ENCODE measurements at places on chromosomes 12 and 14. TPM values are rescaled to one million over a fixed set of nuclear protein-coding genes. Genes with fewer than 3 reads are reported as not detected.
A peak's percentile ranks its signal among the peaks of the same experiment; 100 is the strongest.

DNA sequence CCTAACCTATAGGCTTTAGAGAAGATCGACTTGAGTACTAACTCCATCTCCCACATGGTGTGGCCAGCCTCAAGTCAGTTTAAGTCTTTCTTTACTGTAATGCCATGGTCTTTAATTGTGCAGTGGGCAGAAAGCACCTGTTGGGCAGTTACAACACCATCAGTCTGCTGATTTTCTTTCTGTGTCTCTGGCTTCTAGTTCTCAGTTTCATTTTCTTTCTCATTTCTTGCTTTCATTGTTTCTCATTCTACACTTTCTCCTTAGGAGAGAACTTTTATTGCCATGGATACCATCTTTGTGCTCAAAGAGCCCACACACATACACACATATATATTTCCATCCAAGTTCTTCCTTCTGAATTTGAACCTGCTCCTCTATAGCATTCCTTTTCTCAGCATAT lies 96.1 kb upstream of the SLC16A7 start:
- DNase-seq = no peak

- no peak for DNase-seq
These were observed 468.4 kb upstream of the FOXG1 start for GRCh38 chr14:28298156-28298555.

GRCh38 chr12:120751389-120751788 lies 25.8 kb downstream of the ACADS start:
- DNase-seq = no peak

DNA sequence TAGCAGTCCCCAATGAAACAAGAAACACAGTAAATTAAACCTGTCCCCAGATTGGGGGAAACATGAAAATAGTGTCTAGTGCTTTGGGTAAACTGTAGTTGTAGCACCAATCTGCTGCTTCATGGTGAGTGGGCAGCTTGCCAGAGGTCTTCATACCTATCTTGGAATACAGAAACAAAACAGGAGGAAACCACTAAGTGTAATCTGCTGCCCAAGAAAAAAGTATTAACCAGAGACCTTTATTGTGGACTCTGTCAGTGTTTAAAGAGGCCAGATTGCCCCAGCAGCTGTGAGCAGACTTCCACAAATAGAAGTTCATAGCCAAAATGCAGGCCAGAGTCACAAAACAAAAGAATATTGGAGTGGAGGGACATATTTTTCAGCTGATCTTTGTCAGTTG lies 2.3 kb downstream of the ISCU start:
- DNase-seq = peak; percentile 53

DNA sequence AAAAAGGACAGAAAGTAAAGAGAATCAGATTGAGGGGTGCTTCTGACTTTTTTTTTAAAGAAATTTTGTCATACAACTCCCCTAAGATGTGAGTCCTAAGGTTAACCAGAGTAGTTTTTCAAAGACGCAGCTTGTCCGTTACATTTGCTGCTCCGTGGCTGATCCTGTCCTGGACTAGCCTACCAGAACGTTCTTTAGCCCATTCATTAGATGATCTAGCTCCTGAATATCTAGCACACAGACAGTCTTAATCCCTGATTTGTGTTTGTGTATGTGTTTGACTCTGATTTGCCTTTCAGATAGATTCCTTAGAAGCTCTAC lies 60.3 kb downstream of the SAMD4A start:
- DNase-seq = no peak

Gene NGB
- total RNA-seq = not detected

Gene KRT86
- total RNA-seq = not detected
